ENCODE measurements at places on chromosomes 1 and 21.

DNA sequence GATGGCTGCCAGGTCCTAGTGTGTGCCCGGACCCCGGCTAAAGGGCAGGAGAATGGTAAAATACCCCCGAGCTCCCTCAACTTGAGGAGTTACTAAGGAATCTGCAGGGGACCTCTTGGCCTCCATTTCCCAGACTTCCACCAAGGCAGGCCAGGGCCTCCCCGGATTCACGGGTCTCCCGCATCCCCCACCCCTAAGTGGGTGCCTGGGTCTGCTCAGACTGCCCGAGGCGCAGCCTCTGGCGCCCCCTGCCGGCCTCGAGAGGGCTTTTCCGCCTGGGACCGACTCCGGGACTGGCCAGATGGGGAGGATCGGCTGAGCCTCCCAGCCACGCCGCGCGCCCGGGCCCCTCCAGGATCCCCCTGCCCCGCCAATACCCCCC lies 1.7 kb downstream of the PLEKHG5 start:
- peak; percentile 75 for DNase-seq

DNA sequence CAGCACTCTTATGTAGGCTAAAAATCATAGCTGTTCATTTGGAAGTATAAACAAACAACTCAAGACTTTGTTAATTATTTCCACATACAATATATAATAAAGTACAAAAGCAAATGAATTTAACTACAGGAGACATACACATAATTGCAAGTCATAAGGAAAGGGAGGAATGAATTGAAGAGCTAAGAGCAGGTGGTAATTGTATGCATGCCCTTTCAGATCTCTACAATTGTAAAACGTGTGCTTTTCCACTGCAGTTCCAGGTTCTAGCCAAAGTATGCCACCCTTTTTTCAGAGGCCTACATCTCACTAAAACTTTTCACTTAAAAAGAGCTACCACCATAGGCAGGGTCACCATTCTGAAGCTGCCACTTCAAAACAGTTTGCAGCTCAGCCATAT lies 42.8 kb upstream of the HP1BP3 start:
- DNase-seq = no peak

GRCh38 chr1:44820328-44821239 lies 12.3 kb downstream of the BTBD19 start:
- no peak for DNase-seq

GRCh38 chr1:98005326-98006010 lies 84.6 kb upstream of the DPYD start:
- DNase-seq = peak; percentile 74

DNA sequence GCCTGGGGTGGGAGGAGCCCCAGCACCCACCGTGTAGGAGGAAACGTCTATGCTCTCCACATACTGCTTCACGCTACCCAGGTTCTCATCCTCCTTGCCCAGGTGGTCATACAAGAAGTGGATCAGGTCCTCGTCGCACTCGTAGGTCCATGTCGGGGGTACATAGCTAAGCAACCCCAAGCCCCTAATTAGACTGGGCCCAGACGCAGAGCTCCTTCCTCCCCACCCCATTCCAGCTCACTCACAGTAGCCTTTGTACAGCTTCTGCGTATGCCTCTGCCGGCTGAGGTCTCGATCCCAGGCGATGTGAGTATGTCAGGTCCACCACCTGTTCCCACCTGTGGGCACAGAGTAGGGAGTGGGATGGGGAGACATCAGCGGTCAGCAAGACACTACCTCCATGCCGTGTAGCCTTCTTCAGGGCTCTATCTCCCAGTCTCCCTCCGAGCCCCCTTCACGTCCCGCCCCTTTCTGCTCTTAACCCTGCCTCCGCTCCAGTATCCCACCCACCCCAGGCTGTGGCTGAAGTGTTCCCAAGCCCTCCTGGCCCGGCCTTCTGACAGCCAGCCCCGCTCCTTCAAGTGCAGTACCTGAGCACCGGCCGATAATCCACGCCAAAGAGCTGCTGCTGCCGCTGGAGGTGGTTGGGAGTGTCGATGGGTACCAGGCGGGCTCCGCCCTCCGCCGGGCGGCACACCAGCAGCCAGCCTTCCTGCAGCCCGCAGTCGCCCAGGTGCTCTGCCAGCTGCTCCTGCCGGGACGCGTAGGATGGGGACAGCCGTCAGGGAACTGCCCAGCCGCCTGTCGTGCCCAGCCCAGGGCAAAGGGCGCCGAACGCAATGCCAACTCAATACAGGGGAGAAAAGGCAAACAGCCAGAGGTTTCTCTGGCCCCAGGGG lies 919 bp downstream of the HECTD3 start:
- no peak for DNase-seq

DNA sequence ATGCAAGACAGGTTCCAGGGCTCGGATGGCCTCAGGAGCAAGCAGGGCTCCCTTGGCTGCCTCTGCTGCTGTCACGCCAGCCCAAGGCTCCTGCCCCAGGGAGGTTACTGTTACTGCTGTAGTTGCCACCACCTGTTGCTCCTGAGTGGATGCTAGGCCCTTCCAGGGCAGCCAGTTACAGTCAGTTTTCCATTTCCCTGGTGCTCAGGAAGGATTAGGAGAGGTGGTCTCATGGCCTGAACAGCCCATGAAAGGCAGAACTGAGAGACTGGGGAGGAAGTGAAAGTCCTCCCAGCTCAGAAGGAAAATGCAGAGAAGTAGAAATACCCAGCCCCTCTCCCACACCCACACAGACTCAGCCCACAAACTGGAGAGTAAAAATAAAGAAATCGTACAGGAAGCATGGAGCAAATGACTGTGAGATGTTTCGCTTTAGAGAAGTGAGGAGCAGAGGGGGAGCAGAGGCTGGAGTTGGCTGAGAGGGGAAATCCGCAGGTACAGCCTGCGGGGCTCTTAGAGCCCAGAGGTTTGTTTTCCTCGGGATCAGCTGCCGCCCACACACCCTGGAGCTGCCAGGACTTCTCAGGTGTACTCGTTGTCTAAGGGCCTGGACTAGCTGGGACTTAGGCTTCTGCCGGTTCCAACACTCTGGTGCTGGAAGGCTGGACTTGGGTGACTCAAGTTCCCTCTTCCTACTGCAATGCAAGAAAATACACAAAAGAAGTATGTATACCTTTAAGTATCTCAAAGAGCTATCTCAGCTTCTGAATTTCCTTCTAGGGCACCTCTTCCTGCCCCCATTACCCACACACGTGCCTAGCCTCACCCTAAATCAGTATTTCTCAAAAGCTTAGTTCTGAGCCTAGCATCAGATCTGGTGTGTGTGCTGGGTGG lies 2.3 kb downstream of the IL6R start:
- DNase-seq = no peak

- no peak for DNase-seq
Measured at GRCh38 chr1:41098730-41099460, 77.4 kb upstream of the SLFNL1 start.

DNA sequence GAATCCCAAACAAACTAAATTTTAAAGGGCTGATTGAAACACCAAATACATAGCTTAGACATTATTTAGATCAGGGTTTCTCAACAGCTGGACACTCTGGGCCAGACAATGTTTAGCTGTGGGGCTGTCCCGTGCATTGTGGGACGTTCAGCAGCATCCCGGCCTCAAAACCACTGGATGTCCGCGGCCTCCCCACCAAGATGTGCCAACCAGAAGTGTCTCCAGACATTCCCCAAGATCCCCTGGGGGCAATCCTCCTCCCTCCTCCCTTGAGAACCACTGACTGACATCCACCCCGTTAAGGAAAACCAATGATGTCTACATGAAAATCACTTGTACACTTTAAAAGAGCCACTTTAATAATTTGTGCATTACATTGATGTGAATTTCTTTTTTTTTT lies 38.4 kb downstream of the CLSTN1 start:
- no peak for DNase-seq

DNA sequence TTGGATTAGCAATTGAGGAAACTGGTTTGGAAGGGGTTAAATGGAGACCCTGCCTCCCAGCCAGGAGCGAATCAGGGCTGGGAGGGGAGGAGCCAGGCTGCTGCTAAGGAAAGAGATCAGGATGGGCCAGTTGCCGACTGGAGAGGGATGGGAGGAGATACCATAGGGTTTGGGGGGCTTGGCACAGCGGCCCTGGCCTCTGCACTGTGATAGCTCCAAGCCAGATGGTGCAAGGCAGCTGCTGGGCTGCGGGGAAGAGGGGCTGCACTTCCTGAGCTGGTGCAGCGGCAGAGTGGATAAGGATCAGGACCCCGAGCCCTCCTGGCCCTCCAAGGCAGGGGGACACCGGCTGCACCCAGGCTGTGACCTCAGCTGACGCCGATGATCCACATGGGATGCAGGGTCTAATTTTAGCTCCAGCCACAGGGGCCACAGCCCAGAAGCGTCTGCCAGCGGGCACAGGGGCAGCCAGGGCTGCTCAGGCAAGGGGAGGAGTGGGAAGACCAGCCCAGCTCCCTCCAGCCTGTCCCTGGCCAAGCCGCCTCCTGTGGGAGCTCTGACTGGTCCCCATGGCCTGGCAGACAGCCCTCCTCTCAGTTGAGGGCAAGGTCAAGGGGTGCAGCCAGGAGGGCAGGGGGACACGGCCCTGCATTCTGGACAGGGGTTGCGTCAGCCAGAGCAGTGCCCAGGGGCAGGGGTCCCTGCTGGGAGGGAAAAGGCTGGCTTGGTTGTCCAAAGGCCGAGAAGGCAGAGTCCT lies at the start of gene EXTL1:
EXTL1 (plus strand) TSS at position 129 of the 757 bp plus-strand sequence. CDS start 872 bp downstream, outside the sequence.
- DNase-seq = peak; percentile 66
